Muscle of leg (tissue), 16 donors: ENCODE measurements at places on chromosomes 3 and 15. TPM values are rescaled to one million over a fixed set of nuclear protein-coding genes. Genes with fewer than 3 reads are reported as not detected.

Gene MCTP2
- total RNA-seq: 0.98 TPM

Gene ROPN1
- total RNA-seq: not detected

Gene NEK11
- total RNA-seq: 11.5 TPM

Gene TRIM42
- total RNA-seq: not detected

Gene TMEM207
- total RNA-seq: not detected

Gene SEMA7A
- 4.9 TPM for total RNA-seq

Gene MAP1A
- total RNA-seq: 22.9 TPM

Gene ZNF502
- 8.4 TPM for total RNA-seq

DNA sequence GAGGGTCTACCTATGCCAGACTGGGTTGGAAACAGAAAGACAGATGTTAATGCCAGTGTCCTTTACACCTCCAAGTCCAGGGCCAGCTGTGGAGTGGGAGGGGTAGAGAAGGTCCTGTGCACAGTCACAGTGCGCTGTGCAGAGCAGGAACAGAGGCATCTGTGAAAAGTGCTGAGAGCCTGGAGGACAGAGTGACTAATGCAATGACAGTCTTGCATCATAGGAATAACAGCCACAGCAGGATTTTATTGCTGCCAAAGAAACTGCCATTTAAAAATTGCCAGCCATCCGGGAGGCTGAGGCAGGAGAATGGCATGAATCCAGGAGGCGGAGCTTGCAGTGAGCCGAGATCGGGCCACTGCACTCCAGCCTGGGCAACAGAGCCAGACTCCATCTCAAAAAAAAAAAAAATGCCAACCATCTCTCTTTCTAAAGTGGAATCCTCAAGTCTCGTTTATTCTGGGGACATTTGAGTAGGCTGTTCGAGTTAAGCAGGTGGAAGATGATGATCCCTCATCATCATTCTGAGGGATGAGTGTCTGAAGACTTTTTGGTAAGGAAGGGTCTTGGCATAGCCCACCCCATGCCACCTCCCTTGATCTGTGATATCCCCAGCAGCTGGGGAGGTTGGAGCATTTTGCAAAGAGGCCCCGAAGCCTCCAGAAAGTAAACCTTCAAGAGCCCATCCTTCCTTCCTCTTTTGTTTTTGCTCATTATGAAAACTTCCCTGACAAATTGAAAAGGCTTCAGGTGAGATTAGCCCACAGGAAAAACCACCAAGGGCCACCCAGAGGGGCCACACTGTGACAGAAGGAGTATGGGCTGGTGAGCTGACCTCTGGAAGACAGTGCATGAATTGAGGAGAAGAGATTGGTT lies 7.7 kb downstream of the CCR2 start:
- no peak for DNase-seq
- peaks cover 5% of the 10 kb centered on the region for H3K4me1 ChIP-seq
- no peak overlapping the region for H3K27ac ChIP-seq
- peaks cover 8% of the 10 kb centered on the region for H3K27me3 ChIP-seq

- H3K4me1 ChIP-seq: no peaks in the 10 kb centered on the region
- H3K27me3 ChIP-seq: peaks cover 2% of the 10 kb centered on the region
- no peak overlapping the region for H3K27ac ChIP-seq
- DNase-seq: no peak
These were observed 53.5 kb upstream of the PROK2 start for GRCh38 chr3:71838406-71838805.

DNA sequence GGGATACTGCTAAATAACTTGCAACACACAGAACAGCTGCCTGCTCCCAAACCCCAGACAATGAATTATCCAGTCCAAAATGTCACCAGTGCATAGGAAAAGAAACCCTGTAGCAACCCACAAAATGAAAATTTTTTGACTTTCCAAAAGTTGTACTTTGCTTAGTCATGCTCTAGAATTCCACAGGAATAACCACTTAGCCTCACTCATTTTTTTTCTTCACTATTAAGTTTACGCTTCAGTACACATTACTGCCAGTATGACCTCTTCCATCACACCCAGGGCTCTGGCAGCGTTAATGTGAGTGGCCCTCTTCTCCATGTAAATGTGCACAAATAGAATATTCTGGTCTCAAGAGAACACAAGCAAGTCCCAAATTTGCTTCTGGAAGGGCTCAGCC lies 259.8 kb downstream of the MAGI1 start:
- H3K27ac ChIP-seq: no peak overlapping the region
- DNase-seq: no peak
- H3K36me3 ChIP-seq: no peaks in the 10 kb centered on the region
- no peaks in the 10 kb centered on the region for H3K27me3 ChIP-seq
- no peak overlapping the region for H3K4me3 ChIP-seq

GRCh38 chr15:59887211-59887610 lies 116.9 kb upstream of the FOXB1 start:
- H3K27me3 ChIP-seq: peaks cover 2% of the 10 kb centered on the region
- H3K27ac ChIP-seq: no peak overlapping the region
- H3K36me3 ChIP-seq: no peaks in the 10 kb centered on the region
- H3K4me3 ChIP-seq: no peak overlapping the region
- H3K4me1 ChIP-seq: no peaks in the 10 kb centered on the region

DNA sequence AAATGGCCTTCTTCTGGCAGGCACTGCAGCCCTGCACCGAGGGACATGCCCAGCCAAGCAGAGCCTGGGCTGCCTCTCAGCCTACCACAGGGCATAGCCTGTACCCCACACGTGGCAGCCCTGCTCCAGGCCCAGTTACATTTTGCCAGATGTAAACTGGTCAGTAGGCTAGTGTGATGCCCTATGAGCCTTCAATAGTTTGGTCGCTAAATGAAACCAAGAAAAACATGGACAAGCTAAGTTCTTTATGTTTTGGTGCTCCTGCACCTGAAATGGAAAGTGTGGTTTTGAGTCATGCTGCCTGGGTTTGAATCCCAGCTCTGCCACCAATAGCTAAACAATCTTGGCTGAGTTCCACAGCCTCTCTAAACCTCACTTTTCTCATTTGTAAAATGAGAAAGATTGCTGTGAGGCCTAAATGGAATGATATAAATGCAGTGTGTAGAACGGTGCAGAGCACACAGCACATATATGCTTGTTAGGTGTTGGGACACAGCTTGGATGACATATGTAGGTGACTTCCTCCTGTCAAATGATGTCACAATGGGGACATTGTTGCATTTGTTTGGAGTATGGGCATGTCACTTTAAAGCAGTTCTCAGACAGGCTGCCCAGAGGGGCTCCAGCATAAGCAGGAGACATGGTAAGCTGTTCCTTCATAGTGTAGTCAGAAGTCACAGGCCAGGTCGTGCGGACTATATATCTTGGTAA lies 57.4 kb downstream of the ZBTB38 start:
- no peak overlapping the region for H3K27ac ChIP-seq
- no peak for DNase-seq
- peaks cover 17% of the 10 kb centered on the region for H3K4me1 ChIP-seq
- H3K4me3 ChIP-seq: no peak overlapping the region
- H3K27me3 ChIP-seq: no peaks in the 10 kb centered on the region

- no peaks in the 10 kb centered on the region for H3K27me3 ChIP-seq
- H3K27ac ChIP-seq: no peak overlapping the region
- DNase-seq: peak; percentile 40
- H3K4me1 ChIP-seq: no peaks in the 10 kb centered on the region
- H3K4me3 ChIP-seq: no peak overlapping the region
These were observed 19.4 kb upstream of the UBE2E2 start for GRCh38 chr3:23183731-23184130.

GRCh38 chr3:50297896-50298725 lies 1.1 kb downstream of the HYAL3 start:
- no peaks in the 10 kb centered on the region for H3K27me3 ChIP-seq
- H3K27ac ChIP-seq: peak overlapping the region; percentile 93
- H3K36me3 ChIP-seq: peaks cover 7% of the 10 kb centered on the region

DNA sequence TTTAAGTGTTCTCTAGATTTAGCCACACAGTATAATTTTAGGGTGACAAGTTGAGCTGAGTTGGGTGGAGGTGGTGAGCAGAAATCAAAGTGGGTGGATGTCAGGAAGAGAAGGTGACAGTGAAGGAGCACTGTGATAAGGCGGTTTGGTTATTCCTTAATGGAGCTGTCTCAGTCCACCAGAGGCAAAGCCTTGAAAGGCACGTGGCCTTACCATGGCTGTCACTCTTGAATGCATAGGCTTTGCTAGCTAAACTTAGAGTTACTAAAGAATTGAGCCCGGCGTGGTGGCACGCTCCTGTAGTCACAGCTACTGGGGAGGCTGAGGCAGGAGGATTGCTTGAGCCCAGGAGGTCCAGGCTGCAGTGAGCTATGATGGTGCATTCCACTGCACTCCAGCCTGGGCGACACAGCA lies 560 bp upstream of the TTLL13 start:
- peaks cover 10% of the 10 kb centered on the region for H3K4me1 ChIP-seq
- H3K27me3 ChIP-seq: peaks cover 4% of the 10 kb centered on the region
- DNase-seq: no peak

DNA sequence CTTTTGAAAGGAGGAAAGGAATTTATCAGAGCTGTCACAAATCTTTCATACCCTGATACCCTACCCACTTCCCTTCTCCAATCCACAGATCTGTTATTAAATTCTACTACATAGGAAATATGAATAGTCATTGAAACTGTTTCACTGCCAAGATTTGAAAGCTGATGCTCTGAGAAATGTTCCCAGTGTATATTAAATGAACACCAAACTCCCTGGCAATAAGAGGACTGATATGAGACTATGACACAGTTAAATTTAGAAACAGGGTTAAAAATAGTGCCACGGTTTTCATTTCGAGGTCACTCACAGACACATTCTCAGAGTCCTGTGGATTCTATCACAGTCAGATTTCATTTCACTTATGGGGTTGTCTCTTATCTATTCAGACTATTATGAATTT lies 27.2 kb upstream of the GBE1 start:
- DNase-seq: peak; percentile 31
- no peaks in the 10 kb centered on the region for H3K27me3 ChIP-seq
- no peak overlapping the region for H3K27ac ChIP-seq
- no peaks in the 10 kb centered on the region for H3K4me1 ChIP-seq

- no peaks in the 10 kb centered on the region for H3K27me3 ChIP-seq
- DNase-seq: peak; percentile 60
- no peaks in the 10 kb centered on the region for H3K4me1 ChIP-seq
- H3K27ac ChIP-seq: peak overlapping the region; percentile 17
These were observed 15.5 kb upstream of the ATP8B4 start for GRCh38 chr15:50134524-50135024.

- no peaks in the 10 kb centered on the region for H3K27me3 ChIP-seq
- DNase-seq: no peak
- no peaks in the 10 kb centered on the region for H3K4me1 ChIP-seq
- no peak overlapping the region for H3K4me3 ChIP-seq
- no peaks in the 10 kb centered on the region for H3K36me3 ChIP-seq
These were observed 10.8 kb downstream of the CMTM8 start for GRCh38 chr3:32249184-32249782.

GRCh38 chr3:99920481-99921376 lies 103.1 kb downstream of the CMSS1 start:
- DNase-seq: peak; percentile 93
- no peak overlapping the region for H3K4me3 ChIP-seq
- no peaks in the 10 kb centered on the region for H3K36me3 ChIP-seq
- no peaks in the 10 kb centered on the region for H3K27me3 ChIP-seq
- H3K4me1 ChIP-seq: peaks cover 16% of the 10 kb centered on the region

DNA sequence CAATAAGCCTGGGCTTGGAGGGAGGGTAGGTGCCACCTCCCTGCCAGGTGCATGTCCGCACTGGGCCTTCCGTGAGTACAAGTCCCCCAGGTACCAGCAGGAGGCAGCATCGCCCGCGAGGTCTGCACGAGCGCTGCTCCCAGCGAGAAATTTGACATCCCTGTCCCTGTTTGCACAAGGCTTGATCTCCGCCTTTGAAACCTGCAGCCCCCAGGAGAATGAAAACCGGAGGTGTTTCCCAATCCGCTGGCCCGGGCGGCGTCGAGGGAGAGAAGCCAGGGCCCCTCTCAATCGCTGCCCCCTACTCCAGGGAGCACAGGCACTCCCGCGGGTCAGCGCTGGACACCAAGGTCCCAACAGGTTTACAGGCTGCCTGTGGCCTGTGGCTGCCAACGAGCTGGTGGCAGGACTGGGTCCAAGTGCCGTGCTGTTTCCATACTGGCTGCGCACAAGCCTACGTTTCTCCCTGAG lies 961 bp downstream of the HAPLN3 start:
- H3K4me1 ChIP-seq: peaks cover 48% of the 10 kb centered on the region
- H3K27ac ChIP-seq: no peak overlapping the region
- DNase-seq: peak; percentile 54

DNA sequence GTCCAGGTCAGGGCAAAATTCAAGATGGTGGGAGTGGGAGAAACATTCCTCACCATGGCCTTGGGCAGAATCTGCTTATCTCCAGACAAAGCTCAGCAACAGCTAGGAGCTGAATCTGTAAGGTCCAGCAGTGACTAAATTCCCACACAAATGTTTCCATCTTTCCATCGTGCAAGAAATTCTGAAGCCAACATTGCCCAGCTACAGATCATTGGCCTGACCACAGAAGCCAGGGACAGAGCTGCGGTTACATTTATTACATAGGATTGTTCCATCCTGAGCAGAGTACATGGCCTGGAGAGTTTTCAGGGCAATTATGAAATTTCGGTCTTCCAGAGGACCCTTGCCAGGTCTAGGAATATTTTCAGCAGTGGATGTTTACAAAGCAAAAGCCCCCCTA lies 100.3 kb downstream of the LIPC start:
- no peak overlapping the region for H3K4me3 ChIP-seq
- peaks cover 7% of the 10 kb centered on the region for H3K4me1 ChIP-seq
- no peaks in the 10 kb centered on the region for H3K36me3 ChIP-seq

DNA sequence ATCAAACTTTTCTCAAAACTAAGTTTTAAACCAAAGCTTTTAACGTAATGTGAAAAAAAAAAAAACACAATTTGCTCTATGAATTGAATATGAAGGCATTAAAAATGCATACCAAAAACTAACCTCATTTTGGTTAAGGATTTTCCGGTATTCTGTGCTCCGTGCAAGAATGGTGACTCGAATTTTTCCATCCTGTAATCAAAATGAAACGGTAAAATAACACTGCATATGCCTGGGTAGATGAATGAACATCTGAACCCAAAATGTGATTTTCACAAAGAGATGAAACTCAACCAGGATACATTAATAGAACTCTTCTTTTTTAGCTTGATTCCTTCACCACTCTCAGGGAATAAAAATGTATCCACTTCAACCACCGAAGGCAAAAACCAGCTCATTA lies 26.2 kb downstream of the EOGT start:
- H3K27me3 ChIP-seq: no peaks in the 10 kb centered on the region
- no peak overlapping the region for H3K27ac ChIP-seq
- no peaks in the 10 kb centered on the region for H3K4me1 ChIP-seq
- peaks cover 31% of the 10 kb centered on the region for H3K36me3 ChIP-seq
- no peak for DNase-seq

GRCh38 chr3:76308541-76308940 lies 523.2 kb upstream of the ZNF717 start:
- no peaks in the 10 kb centered on the region for H3K4me1 ChIP-seq
- H3K36me3 ChIP-seq: no peaks in the 10 kb centered on the region
- H3K27ac ChIP-seq: no peak overlapping the region
- H3K27me3 ChIP-seq: no peaks in the 10 kb centered on the region
- peak; percentile 69 for DNase-seq
- H3K4me3 ChIP-seq: no peak overlapping the region
